ENCODE measurements at places on chromosomes 5 and 9. TPM values are rescaled to one million over a fixed set of nuclear protein-coding genes. Genes with fewer than 3 reads are reported as not detected.

Gene SPINK7
- total RNA-seq = not detected

Gene LECT2
- total RNA-seq = not detected

Gene DBH
- total RNA-seq = not detected

Gene MYMK
- total RNA-seq = not detected

Gene ENTREP1
- total RNA-seq = not detected

Gene SV2C
- not detected for total RNA-seq

Gene CRB2
- not detected for total RNA-seq

Gene NEURL1B
- 1.8 TPM for total RNA-seq

Gene SHC3
- 13.9 TPM for total RNA-seq

Gene PDE4D
- total RNA-seq = 9.2 TPM

Gene ARL14EPL
- total RNA-seq = not detected
